Endothelial cell of umbilical vein (primary cell): ENCODE measurements at places on chromosomes 1 and 21. TPM values are rescaled to one million over a fixed set of nuclear protein-coding genes. Genes with fewer than 3 reads are reported as not detected.

The CAPN8 gene
- total RNA-seq = not detected in 2 replicates

The A3GALT2 gene
- total RNA-seq = not detected in 2 replicates

The ARHGEF16 gene
- total RNA-seq = 0.51 and 1.3 TPM in 2 replicates

The RPTN gene
- total RNA-seq = not detected in 2 replicates

The GCSAML gene
- not detected in 2 replicates for total RNA-seq
